ENCODE measurements at places on chromosomes 1 and 21.
A peak's percentile ranks its signal among the peaks of the same experiment; 100 is the strongest.

DNA sequence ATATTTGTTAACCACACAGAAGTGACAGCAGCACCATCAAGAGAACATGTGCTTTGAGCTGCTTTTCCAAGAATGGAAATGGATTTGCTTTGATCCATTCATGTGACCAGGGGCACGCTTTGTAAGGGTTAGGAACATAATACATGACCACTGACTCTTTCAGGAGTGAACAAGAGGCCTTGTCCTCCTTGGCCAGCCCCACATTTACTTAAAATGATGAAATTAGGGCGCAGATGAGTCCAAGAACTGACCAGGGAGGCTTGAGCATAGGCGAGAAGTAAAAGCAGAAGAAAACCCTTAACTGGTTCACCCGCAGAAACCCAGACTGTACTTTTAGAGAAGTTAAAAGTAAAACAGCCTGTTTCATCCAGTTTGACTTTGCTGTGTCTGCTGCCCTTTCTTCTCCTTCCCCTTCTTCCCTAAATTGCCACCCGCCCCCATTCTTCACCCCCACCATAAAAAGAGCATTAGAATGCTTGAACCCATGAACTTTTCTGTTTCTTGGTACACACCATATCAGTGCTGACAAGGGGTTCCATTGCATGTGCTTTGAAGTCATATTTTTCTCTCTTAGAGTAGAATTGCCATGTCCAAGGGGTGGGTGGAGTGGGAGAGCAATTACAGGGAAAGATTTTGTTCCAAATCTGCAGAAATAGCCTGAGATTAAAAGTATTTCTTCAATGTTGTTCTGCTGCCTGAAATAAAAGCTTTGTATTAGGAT is 2.6 kb upstream of the GLUL start:
- DNase-seq, result no peak

- peak; percentile 40 for DNase-seq
Measured at GRCh38 chr1:21652101-21652936, 16.8 kb downstream of the RAP1GAP start.

- DNase-seq, result peak; percentile 47
Measured at GRCh38 chr1:27655151-27655937, 16.6 kb downstream of the IFI6 start.

- DNase-seq, result no peak
Measured at GRCh38 chr1:74780594-74780993, 47.6 kb downstream of the TYW3 start.

DNA sequence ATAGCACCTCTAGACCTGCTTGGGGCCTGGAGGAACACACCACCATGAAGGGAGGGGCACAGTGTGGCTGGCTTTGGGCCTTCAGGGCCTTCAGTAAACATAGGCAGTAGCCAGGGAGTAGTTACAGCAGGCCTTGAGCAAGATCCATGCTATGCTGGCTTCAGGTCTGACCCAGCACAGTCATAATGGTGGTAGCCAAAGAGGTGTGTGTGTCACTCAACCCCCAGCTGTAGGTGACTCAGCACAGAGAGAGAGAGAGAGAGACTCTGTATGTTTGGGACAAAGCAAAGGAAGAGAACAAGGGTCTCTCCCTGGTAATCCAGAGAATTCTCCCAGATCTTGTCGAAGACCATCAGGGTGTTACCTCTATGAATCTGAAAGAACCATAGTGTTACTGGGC is 250.5 kb upstream of the PKN2 start:
- no peak for DNase-seq

DNA sequence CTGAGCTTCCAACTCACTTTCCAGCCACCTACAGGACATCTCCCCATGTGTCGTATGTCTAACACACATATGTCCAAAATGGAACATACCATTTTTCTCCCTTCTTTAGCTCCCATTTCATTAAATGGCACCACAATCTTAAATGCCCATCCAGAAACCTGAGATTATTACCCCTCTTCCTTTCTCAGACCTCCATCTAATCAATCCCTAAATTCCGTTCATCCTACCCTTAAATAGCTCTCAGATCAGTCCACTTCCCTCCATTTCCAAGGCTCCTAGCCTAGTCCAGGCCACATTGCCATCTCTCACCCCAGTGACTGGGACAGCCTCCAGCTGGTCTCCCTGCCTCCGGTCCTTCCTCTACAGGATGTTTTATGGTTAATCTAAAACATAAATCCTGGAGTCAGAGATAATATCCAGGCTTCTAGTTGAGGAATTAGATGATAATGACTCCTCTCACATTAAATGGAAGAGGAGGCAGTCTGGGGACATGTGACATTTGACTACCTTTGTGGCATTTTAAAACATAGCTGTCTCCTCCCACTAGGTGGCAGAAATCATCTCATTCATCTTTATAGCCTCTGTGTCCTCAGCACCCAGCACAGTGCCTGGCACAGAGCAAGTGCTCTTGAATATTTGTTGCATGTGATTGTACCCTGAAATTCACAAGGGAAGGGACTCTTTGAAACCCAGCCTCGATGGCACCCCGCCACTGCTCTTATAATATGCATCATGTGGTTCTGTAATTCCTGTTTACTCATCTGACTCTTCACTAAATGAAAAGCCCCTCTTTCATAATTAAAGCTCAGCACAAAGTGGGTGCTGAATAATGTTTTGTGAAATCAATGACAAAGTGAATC is 102.3 kb downstream of the TMEM53 start:
- no peak for DNase-seq

DNA sequence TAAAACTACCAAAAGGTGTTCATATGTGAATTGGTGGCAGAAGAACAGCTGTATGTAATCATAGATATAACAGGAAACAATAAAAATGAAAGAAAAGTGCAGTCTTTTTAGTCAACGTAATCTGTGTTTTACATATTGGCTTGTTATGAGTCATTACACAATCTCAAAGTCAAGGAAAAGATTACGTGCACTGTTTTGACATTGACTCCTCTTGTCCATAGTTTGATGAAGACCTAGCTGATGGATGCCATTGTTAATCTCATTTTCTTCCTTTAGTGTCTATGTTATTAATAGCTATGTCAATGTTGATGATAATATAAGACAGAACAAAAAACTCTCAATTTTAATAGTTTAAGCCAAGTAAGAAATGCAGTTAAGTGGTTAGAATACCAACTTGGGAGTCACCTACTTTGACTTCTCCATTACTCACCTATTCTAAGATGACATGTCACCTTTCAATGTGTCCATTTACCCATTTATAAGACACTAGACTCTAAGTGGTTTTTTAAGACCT is 84.5 kb upstream of the SAMSN1 start:
- no peak for DNase-seq

GRCh38 chr1:145979746-145980456 is 15.4 kb downstream of the POLR3GL start:
- DNase-seq, result peak; percentile 69

GRCh38 chr1:9143250-9143649 is 14.3 kb upstream of the GPR157 start:
- peak; percentile 57 for DNase-seq

DNA sequence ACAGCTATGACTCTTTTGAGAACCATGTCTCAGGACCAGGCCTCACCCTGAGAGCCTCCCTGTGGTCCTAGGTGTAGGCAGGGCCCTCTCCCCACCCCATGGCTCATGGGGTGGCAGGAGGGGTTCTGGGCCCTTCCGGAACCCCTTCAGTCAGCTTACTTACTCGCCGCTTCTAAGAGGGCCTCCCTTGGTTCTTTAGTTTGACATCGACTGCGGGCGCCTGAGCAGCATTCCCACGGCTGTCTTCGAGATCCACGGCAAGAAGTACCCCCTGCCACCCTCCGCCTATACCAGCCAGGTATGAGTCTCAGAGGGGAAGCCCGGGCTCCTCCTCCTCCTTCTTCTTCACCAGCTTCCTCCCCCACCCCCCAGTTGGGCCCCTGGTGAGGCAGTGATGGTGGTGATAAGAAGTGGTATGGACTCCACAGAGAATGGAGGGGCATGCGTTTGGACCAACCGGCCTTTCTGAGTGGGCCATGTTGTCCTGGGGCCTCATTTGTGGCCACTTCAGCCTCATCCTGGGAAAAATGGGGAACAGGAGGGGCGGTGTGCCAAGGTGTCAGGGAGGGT is 28.9 kb downstream of the KCNA10 start:
- no peak for DNase-seq

GRCh38 chr21:46368533-46369285 is 44.8 kb downstream of the PCNT start:
- no peak for DNase-seq

DNA sequence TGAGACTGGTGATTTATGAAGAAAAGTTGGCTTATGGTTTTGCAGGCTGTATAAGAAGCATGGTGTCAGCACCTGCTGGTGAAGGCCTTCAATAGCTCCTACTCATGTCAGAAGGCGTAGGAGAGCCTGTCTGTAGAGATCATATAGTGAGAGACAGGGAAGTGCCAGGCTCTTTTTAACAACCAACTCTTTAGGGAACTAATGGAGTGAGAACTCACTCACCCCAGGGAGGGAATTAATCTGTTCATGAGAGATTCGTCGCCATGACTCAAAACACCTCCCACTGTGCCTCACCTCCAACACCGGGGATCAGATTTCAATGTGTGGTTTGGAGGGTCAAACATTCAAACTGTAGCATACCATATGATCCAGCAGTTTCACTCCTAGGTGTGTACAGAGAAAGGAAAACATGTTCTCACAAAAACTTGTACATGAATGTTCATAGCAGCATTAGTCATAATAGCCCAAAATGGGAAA is 72.6 kb downstream of the TTC3 start:
- DNase-seq, result no peak

GRCh38 chr1:909861-910310 is 13.8 kb upstream of the SAMD11 start:
- peak; percentile 22 for DNase-seq

- DNase-seq, result no peak
Measured at GRCh38 chr21:41183575-41183974, 15.6 kb downstream of the BACE2 start.

DNA sequence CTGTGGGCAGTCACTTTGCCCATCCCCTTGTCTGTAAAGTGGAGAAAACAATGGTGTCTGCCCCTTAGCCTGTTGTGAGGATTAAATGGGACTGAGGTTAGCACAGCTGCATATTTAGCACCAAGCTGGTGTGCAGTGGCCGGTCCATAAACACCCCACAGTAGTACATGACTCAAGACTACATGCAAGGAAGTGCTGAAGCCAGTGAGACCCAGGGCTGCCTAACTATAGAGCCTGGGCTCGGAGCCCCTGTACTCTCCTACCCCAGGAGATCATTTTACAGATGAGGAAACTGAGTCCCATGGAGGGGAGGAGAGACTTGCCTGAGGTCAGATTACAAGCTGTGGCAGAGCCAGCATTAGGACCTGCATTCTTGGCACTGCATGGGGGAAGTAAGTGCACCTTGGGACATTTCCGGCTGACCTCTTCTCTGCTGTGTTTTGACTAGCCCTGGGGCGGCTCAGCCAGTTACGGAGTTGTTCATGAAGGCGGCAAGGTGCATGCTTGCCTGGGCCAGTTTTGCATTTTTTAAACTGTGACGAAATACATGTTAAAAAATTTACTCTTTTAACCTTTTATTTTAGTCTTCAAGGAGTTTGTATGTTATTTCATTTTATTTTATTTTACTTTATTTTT is 3.2 kb downstream of the SERINC2 start:
- DNase-seq, result no peak

DNA sequence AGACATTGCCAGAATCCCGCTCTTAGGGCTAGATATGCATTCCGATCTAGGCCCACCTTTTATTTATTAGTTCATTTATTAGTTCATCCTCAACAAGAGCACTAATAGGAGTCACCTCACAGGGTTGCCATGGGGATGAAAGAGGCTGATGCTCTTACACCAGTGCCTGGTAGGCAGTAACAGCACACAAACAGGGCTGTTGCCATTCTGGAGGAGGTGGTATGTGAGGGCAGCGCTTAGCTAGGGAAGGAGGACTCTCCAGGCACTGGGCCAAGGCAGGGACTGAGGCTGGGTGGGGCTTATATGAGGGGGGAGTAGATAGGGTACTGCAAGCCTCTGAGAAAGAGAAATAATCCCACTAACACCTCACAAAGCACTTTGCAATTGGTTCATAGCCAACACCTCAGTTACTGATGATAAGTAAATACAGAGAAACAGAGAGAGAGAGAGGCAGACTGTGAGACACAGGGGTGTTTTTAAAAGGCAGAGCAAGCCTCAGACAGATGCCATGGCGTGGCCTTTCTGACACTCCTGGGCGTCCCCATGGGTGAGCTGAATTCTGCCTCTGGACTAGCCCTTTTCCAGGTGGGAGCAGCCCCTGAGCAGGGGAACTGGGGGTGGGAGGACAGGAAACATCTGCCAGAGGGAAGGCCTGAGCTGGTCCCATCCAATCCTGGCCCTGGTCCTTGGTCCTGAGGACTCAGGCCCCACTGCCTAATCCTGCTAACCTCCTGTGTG is 5.9 kb downstream of the FCGR2A start:
- DNase-seq, result no peak

- DNase-seq, result no peak
Measured at GRCh38 chr1:236301958-236302335, 20.2 kb upstream of the ERO1B start.

DNA sequence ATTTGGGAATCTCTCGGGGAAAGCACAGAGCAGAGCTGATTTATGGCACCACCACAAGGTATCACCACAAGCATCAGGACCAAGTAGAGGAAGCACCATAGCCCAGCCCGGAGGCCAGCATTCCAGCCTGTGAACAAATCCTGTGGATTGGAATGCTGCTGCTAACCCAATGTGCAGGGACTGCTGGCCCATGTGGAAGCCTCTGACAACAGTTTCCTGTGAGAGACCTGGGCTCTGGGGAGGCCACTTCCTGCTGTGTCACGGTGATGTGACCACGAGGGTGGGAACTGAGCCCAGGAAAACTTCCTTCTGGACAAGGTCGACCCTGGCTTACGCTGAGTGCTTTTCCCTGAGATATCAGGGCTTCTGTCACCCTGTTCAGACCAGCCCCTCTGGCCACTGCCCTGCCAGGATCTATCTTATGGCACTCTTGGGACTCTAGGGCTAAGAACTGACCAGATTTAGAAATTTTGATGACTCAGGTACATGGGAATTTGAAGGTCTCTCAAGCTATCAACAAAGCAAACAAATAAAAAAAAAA is 88.3 kb upstream of the NGF start:
- peak; percentile 74 for DNase-seq

DNA sequence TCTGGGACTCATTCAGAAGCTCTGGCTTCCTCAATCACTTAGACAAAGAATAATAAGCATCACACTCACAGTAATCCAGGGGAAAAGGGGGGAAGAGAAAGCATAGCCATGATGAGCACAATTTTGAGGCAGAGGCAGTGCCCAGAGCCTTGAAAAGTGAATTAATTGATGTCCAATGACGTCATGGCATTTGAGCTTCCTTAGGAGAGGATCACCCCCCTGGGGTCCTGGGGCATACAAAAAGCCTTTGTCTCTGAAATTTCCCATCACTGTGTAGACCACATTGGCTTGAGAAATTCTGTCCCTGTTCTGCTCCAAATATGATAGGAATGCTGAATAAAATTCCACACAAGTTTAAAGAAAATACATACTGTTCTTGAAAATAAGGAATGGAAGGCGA is 84.3 kb upstream of the COA6 start:
- DNase-seq, result no peak

- DNase-seq, result no peak
Measured at GRCh38 chr1:38269923-38270848, 223.6 kb upstream of the POU3F1 start.

GRCh38 chr1:109826446-109826845 is 62.7 kb upstream of the EPS8L3 start:
- DNase-seq, result no peak

GRCh38 chr1:12475101-12475500 is 142.9 kb downstream of the DHRS3 start:
- DNase-seq, result peak; percentile 39
